ENCODE measurements at places on chromosomes 2 and 18. TPM values are rescaled to one million over a fixed set of nuclear protein-coding genes. Genes with fewer than 3 reads are reported as not detected.

Gene FOXI3
- total RNA-seq: not detected

Gene CRYGD
- not detected for total RNA-seq

Gene ADGRF3
- not detected for total RNA-seq

Gene LOXL3
- 19.8 TPM for total RNA-seq

Gene LRRC30
- total RNA-seq: not detected

Gene IL1R2
- 25.4 TPM for total RNA-seq

Gene BOLL
- total RNA-seq: not detected

Gene ABI2
- total RNA-seq: 69.1 TPM

Gene SIGLEC15
- total RNA-seq: not detected

Gene ALK
- total RNA-seq: not detected

- no peak for DNase-seq
Measured at GRCh38 chr18:44896846-44897245, 216.2 kb downstream of the SETBP1 start.

DNA sequence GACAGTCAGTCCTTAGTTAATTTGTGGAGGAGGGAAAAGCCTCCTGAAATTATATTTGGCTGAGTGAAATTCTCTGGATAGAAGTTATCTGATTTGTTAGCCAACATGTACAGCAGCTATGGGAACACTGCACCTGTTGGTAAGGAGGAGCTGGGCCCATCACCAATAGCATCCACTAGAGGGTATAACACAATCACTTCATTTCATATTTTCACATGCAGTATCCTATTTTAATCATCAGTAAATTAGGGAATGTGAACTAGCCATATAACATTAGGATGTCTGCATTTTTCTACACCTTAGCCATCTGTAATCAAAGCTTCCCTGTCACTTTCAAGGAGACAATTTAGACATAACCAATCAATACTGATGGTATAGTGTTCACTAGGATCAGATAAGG lies 818.4 kb upstream of the CDH2 start:
- no peak for DNase-seq

GRCh38 chr2:145221032-145221431 lies 701.1 kb upstream of the ZEB2 start:
- DNase-seq: no peak

DNA sequence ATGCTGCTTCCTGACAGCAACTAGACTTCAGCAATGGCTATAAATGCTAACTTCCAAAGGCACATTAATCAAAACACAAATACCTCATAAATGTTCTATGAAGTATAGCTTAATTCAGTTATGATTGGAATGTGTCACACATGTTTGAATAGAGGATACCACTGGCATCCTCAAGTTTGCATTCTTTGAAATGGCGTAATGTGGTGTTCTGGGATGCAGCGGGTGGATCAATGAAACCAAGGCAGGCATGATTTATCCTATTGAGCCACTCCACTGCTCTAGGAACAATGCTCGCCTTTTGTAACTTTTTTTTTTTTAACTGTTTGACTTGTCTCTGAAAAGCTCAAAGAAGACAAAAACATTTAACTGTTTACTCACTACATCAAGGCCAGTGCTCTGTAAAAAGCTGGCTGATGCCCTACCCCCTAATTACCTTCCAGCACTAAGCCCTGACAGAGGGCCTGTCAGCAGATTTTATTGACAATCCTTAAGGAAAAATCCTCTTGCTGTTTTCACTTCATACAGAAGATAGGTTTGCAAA lies 278.8 kb upstream of the SESTD1 start:
- no peak for DNase-seq

- no peak for DNase-seq
Measured at GRCh38 chr2:120933693-120934573, 198.3 kb downstream of the GLI2 start.

GRCh38 chr2:226631671-226632070 lies 167.9 kb downstream of the IRS1 start:
- DNase-seq: no peak

DNA sequence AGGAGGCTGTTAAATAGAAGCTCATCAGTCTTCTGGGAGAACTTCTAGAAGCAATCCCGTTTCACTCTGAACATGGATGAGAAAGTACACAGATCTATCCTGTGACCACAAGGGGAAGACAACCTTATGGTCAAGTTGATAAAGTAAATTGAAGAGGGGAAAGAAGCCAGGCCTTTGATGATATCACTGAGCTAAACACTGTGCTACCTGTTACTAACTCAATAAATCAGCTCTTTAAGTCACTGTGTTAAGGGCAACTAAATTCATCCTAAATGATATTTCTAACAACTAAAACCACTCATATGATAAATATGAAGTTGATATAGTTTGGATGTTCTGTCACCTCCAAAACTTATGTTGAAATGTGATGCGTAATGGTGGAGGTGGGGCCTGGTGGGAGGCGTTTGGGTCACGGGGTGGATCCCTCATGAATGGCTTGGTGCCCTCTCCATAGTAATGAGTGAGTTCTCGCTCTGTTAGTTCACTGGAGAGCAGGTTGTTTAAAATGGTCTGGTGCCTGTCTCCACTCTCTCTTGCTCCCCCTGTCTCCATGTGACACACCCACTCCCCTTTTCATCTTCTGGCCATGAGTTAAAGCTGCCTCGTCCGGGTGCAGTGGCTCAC lies 23.6 kb downstream of the OLA1 start:
- no peak for DNase-seq

GRCh38 chr2:157349949-157350515 lies 24.4 kb upstream of the ERMN start:
- DNase-seq: no peak

GRCh38 chr18:22318745-22319407 lies 98.8 kb downstream of the CTAGE1 start:
- DNase-seq: no peak

DNA sequence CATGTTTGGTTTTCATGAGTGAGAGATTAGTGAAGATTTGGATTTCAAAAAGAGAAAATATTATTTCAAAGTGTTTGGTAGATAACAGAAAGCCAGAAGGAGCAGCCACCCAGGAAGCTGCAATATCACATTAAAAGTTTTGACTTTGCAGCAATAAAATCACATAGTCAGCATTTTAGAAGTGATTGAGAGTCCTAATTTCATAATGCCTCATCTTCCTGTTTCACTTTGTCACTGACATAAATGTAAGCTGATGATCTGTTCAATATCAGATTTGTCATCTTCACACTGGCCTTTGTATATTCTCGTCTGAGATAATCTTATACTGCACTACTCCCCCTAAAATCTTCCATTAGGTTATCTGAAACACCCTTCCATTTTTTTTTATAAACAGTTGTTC lies 690.5 kb downstream of the ADCYAP1 start:
- no peak for DNase-seq

DNA sequence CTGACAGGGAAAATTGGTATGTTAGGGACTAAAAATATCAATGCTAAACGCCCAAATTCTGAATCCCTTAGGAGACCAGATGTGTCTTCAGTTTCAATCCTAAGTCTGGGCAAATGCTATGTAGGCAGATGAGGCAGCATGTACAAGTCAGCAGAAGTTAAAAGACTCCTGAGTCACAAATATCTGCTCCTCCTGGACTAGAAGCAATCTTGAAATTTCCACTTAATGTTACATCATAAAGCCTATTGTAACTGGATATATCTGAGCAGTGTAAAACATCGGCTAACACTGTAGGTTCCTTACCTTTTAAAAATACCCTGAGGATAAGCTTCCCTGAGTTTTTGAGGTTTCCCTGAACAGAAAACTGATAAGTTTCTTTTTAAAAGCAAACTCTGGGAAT lies 1087.6 kb upstream of the PIK3C3 start:
- DNase-seq: no peak

GRCh38 chr2:76274676-76275075 lies 564.0 kb upstream of the GCFC2 start:
- no peak for DNase-seq

DNA sequence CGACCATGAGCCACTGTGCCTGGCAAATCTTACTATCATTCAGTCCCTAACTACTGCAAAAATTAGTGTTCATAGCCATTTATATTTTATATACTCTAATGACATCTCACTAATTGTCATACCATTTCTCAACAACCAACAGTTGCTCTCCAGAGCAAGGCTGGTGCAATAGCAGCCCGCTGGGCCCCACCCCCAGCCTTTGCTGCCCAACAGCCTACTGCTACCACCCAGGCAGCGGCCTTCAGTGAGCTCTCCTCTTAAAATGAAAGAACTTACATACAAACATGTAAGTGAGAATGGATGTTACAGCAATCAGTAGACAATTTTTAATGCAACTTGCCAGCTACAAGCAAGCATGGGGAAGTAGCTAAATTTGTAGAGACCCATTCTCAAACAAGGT lies 90.5 kb downstream of the HNRNPLL start:
- no peak for DNase-seq

DNA sequence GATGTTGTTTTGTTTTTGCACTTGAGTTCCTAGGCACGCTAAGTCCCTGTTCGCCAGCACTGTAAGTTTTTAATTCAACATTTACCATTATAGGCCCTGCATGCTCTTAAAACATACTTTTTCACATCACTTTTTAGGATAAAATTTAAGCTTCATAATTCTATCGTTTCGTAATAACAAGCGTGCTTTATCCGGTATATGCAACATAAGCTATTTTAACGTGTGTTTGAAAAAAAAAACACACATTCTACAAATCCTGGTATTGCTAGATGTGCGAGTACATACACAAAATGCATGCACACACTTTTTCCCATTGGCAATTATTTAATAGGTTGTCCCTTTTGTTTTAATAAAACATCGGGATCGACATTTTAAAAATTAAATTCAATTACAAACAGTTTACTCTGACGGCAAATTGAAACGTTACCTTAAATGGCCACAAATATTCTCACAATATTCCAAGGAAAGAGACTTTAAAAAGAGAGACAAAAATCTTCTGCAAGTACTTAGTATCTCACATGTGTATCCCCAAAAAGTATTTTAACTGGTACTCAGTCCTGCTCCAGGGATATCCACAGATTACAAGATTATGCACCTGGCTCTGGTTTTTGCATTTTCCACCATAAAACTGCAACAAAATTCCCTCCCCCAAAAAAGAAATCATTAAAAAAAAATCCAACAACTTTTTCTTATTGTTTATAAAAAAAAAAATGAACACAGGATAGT lies 1.0 kb upstream of the TCF4 start:
- no peak for DNase-seq

DNA sequence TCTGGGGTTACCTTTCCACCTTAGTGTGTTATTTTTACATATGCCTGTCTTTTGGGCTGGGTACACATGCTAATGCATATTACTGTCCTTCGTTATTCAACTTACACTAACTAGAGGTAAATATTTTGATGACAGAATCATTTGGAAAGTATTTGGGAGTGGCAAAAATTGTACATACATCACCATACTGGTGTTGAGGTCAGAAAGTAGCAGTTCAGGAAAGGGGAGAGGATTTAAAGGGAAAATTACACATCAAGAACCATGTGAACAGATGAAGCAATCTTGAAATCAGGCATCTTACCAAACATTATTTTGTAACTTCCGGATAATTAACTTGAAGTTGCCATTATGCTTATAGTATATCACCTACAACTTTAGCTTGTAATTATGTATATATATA lies 379.7 kb downstream of the RND3 start:
- DNase-seq: no peak

- DNase-seq: peak; percentile 12
Measured at GRCh38 chr2:46062637-46063412, 234.4 kb upstream of the EPAS1 start.

GRCh38 chr2:199662255-199662654 lies 188.7 kb downstream of the FTCDNL1 start:
- DNase-seq: no peak

GRCh38 chr2:95031726-95032116 lies 6.2 kb downstream of the MAL start:
- DNase-seq: no peak

Data from ascending aorta (tissue), 2 donors.